ENCODE measurements at places on chromosomes 13 and 19.
A peak's percentile ranks its signal among the peaks of the same experiment; 100 is the strongest.

DNA sequence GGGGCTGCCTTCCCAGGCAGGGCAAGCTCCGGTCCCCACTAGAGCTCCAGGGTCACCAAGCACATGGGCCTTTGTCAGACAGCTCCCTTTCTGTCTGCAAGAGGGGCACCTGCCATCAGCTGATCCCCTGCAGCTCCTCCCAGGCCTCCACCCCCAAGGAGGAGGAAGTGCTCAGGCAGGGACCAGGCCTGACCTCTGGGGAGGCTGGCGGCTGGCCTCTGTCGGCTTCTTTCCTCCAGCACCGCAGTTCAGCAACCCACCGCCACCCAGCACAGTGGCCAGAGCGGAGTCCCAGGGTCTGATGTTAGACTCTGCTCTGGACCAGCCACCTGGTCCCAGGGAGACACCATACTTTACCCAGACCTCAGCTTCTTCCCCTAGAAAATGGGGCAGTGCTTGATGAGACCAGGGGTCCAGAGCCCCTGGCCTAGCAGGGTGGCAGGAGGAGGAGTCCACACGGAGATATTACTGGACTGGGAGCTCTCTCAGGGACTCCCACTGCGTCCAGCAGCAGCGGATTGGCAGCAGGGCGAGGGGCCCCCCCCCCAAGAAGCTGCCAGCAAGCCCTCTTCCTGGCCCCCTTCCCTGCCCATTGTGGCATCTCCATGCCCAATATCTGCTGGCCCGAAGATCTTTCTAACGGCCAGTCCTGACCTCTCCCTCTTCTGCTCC lies 24.1 kb downstream of the NKPD1 start:
- no peak for DNase-seq

- peak; percentile 31 for DNase-seq
Measured at GRCh38 chr19:10503002-10503789, at the start of gene KEAP1. KEAP1 (minus strand) TSS chr19:10503356; CDS start chr19:10500033, 3,323 bp downstream.

GRCh38 chr13:87661471-87661870 lies 9.7 kb upstream of the SLITRK5 start:
- peak; percentile 31 for DNase-seq

DNA sequence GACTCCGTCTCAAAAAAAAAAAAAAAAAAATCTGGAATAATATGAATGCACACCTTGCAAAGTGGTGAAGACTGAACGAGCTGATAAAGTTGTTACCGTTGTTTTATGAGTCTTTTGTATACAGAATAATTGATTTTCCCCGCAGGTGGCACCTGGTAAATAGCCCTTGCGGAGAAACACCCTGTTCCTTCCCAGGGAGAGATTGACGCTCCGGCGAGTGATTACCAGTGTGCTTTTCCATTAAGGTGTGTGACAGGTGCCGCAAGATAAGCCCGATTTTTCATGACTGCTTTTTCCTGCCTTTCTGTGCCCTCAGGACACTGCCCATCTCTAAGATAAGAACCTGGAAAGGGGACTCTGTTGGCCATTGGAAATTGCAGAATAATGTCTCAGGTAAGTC lies 943 bp downstream of the ZNF302 start:
- no peak for DNase-seq

DNA sequence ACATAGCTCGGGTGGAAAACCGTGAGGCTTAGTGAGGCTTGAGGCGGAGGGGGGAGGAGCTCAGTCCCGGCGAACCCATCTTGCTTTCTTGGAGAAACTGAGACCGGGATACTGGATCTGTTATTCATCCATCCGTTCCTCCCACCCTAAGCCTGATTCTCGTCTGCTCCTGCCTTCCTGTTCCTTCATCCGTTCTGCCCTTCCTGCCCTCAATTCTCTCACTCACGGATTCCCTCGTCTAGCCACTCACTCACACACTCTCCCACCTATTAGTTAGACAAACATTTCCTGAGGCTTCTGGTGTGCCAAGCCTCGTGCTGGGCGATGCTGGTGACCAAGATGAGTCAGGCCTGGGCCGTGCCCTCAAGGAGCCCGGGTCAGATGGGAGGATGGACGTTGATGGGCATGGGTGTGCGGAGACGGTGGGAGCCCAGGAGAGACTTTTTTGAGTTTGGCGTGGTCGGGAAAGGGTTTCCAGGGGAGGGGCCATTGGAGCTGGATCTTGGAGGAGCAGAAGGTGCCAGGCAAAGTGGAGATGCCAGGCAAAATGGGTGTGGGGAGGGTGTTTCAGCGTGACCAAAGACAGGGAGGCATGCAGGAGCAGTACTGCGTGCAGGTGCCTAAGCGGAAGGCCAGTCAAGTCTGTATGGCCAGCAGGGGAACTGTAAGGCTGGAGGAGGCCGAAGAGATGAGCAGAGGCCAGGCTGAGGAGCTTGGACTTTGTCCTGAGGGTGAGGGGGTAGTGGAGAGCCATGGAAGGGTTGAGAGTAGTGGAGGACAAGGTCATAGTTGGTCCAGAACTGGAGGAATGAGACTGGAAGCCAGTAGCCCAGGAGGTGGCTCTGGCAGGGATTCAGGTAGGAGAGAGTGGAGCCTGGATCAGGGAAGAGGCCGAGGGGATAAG lies 7.4 kb upstream of the CNFN start:
- no peak for DNase-seq

DNA sequence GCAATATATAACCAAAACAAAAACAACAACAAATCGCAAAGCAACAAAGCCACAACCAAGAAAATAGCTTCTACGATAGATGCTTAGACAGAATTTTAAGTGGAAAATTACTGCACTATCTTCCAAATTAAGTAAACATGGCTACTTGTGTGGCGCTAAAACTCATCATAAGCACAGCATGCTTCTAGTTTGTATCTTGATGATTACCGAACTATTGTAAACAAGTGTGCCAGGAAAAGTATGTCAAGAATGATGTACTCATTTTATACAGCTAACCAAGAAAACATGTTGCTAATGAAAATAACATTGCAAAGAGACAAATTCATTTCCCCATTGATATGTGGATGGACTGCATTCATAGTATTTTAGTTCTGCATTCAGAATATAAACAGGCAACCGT lies 271.9 kb upstream of the GPC6 start:
- DNase-seq, result peak; percentile 39

GRCh38 chr13:32837973-32838927 lies 178.0 kb upstream of the KL start:
- no peak for DNase-seq

- no peak for DNase-seq
Measured at GRCh38 chr19:51258165-51259160, 7.6 kb downstream of the SIGLECL1 start.

DNA sequence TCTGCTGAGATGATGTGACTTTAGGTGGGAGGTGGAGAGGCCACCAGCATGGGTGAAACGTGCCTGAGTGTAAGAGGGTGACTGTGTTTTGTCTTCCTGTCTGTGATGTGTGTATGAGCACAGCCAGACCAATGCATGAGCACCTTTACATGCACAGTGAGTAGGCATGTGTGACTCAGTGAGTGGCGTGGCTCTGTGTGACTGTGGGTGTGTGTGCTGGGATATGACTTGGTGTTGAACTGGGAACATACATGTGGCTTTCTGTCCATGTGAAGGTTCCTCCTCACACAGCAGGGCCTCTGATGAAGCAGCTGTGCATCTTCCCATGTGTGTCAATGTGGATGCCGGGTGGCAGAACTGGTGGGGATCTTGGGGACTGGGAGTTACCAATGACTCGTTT lies 19.9 kb upstream of the LGALS13 start:
- DNase-seq, result no peak

- DNase-seq, result no peak
Measured at GRCh38 chr13:26822146-26822545, 61.6 kb upstream of the GPR12 start.

DNA sequence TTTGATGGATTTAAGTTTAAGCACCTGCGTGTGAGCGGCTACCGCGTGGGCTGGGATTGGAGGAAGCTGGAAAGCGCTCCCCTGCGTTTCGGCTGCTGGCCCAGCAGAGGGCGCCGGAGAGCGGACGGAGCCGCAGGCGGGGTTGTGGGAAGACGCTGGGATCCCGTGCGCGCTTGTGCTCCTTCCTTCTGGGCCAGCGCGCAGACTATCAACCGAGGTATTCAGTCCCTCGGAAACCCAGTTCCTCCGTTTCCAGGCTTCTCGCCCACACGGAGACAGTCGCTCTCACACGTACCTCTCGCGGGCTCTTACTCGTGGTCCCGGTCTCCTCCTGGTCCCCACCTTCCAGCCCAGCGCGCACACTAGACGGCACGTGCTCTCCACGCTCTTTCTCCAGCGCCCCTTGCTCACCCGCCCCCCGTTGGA lies 28.8 kb downstream of the EPN1 start:
- no peak for DNase-seq

Measured in fibroblast of skin of right quadriceps (primary cell).